M059J (cell line): ENCODE measurements at places on chromosomes 7 and 10.
A peak's percentile ranks its signal among the peaks of the same experiment; 100 is the strongest.

- peak; percentile 79 for DNase-seq
These were observed 115.1 kb upstream of the MEOX2 start for GRCh38 chr7:15801551-15801950.

- DNase-seq = no peak
These were observed 70.0 kb upstream of the INPP5A start for GRCh38 chr10:132467464-132468149.

DNA sequence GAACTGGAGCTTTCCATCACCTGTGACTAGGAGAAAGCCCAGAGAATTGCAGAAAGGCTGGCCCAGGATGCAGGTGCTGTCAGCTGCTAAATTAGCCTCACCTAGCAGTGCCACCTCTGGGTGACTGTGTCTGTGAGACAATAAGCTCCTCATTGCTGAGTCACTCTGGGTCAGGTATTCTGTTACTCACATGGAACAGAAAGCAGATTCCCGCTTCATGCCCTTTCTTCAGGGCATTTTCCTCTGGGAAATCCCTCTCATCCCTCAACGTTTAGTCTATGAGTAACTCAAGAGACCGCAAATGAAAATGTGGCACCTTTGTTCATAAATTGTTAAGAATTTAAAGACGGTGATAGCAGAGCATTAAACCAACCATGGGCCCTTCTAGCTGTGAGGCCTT lies 184.0 kb downstream of the ADAM12 start:
- DNase-seq = peak; percentile 98

DNA sequence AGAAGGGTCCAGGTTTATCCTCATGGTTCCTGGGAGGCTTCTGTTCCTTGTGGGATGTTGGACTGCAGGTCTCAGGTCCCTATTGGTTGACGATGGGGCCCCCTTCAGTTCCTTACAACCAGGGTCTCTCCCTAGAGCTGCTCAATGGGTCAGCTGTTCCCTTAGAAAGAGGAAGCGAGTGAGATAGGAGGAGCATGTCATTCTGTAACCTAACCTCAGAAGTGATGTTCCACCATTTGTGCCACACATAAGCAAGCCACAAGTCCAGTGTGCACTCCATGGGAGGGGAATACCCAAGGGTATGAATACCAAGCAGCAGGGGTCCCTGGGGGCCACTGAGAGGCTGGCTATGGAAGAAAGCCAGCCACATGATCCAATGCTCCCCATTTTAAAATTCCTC lies 192.7 kb downstream of the GATA3 start:
- no peak for DNase-seq

- peak; percentile 75 for DNase-seq
These were observed 116.8 kb downstream of the MAD1L1 start for GRCh38 chr7:2115760-2116447.

DNA sequence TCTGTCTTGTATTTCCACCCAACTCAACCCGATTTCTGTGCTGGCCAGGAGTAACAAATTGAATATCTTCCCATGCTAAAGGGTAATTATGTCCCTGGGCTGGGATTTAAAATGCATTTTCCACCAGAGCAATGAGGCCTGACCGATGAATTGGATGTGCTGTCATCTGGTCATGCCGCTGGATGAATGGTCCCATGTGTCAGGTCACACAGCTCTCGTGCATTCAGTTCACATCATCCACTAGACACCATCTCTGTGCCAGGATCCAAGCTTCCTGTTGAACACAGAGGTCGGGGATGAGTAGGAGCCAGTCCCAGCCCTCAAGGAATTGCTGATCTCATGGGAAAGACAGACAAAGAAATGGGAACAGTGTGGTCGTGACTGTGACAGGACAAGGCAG lies 200.8 kb downstream of the ADRA2A start:
- DNase-seq = no peak

- no peak for DNase-seq
These were observed 204.7 kb downstream of the ADRA2A start for GRCh38 chr10:111281516-111281915.

DNA sequence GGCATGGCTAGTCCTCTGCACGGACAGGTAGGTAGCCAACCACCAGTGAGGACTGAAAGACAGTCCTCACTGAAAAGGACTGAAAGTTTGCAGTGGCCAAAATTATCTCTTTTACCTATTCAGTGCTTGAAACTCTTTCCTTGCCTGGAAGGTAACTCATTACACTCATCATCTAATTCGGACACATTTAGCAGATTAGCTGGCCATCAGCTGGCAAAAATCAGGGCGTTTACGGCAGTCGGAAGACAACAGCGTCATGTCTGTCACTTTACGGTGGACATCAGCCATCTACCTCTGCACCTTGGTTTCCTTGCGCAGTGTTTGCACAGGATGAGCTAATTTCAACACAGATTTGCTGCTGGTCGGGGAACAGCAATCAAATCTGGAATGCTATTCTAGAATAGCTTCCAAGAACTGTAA lies 740 bp downstream of the ANXA7 start:
- DNase-seq = peak; percentile 66
